T-helper 1 cell (primary cell): ENCODE measurements at places on chromosomes 7 and 10.

- no peak for DNase-seq
Observed at GRCh38 chr10:7432884-7433726, 22.3 kb upstream of the SFMBT2 start.

DNA sequence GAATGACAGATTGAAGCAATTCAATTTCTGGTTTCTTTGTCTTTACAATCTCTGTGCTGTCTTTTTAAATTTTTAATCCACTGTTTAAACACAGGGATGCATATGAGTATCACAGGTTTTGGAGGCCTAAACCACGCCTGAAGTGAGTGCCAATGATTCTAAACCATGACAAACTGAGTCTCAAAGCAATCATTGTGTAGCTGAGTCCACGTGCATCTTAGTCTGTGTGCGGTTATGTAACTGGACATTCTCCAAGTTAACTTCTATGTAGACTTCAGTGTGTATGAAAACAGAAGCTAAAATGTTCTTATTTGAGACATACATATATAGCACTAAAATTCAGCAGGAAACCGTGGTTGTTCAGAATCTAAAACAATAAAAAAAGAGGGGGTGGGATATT lies 79.3 kb upstream of the ST8SIA6 start:
- no peak for DNase-seq

DNA sequence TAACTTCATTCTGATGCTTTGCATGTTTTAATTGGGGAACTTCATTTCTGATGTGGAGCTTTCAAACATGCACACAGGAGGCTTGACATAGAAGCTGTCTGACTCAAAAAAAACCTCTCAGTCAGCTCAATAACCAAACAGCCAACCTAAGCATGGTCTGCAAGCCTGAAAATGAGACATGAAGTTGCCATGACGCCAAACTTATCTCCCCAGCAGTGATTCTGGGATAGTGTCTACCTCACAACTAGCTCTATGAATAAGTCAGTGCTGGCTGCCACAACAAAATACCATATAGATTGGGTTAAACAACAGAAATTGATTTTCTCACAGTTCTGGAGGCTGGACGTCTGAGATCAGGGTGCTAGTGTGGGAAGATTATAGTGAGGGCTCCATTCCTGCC lies 244.2 kb downstream of the CCDC3 start:
- DNase-seq, result no peak

DNA sequence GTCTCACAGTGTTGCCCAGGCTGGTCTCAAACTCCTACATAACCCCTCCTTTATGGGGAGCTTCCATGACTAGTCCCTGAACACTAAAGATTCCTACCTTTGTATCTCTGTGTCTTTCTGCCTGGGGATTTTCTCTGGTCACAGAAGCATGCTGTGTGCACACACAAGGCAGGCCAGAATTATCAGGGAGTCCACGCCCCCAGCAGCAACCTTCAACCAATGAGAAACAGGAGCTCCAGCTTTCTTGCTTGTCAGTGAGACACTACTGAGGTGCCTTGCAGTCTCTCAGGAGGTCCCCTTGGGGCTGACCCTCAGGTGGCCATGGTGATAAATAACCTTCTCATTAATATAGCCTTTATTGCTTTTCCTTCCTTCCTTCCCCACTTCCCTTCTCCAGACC lies 45.1 kb upstream of the AUTS2 start:
- DNase-seq, result no peak

DNA sequence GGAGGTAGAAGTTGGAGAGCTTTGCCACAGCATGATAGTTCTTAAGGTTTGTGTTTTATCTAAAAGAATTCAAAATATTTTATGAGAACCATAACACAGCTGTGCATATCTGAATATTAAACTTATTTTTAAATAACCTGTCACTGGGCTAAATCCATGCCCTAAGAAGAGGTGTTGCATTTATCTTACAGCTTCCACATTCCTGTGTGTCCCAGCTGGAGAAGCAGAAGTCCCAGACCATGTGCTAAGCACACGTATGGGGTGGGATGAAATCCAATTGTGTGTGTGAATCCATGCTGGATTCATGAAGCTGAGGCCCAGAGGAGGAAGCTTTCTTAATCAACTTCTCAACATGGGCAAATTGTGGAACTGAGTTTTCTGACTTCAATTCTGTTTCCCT lies 121.5 kb downstream of the PKD1L1 start:
- no peak for DNase-seq

DNA sequence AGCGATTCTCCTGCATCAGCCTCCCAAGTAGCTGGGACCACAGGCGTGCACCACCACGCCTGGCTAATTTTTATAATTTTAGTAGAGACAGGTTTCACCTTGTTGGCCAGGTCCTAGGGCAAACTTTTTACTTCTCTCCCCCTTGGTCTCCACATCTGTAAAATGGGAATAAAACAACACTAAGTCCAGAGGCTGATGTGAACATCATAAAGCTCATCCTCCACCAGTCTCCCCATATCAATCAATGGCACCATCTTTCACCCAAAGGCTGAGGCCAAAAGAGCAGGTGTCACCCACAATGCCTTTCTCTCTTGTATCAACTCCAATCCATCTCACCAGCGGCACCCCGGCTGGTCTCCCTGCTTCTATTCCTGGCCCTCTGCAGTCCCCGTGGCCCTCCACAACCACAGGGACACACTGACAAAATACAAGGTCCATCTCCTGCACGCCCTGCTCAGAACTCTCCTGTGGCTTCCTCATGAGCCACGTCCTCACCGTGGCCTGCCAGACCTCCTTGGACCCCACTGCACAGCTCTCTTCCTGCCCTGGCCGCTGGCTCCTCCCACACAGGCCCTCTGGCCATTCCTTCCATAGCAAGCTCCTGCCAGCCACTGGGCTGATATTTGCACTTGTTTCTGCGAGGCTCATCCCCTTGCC lies 179.0 kb downstream of the FAM107B start:
- DNase-seq, result no peak

- DNase-seq, result no peak
Observed at GRCh38 chr7:1494447-1494846, 9.7 kb downstream of the INTS1 start.

- no peak for DNase-seq
Observed at GRCh38 chr7:158411232-158411950, 176.2 kb downstream of the PTPRN2 start.

DNA sequence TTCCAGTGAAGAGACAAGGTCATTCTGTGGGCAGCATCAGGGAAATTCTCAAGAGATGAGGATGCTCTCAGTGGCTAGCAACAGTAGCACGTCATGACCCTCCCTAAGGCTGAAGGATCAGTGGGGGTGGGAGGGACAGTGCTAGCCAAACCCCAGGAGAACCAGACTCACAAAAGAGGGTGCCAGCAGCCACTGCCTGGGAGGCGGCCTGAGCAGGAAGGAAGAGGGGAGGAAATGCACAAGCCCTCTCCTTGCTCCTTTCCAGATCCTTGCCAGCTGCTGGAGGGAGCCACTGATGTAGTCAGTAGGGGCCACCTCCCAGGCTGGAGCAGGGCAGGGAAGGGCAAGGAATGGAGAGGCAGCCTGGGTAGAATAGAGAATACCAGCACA lies 302.7 kb downstream of the RPS24 start:
- no peak for DNase-seq

GRCh38 chr7:101564778-101565211 lies 64.3 kb downstream of the MYL10 start:
- DNase-seq, result no peak
